ENCODE measurements at places on chromosomes 7 and 10.

- DNase-seq = no peak
These were observed 65.6 kb downstream of the WIPF3 start for GRCh38 chr7:29871787-29872398.

DNA sequence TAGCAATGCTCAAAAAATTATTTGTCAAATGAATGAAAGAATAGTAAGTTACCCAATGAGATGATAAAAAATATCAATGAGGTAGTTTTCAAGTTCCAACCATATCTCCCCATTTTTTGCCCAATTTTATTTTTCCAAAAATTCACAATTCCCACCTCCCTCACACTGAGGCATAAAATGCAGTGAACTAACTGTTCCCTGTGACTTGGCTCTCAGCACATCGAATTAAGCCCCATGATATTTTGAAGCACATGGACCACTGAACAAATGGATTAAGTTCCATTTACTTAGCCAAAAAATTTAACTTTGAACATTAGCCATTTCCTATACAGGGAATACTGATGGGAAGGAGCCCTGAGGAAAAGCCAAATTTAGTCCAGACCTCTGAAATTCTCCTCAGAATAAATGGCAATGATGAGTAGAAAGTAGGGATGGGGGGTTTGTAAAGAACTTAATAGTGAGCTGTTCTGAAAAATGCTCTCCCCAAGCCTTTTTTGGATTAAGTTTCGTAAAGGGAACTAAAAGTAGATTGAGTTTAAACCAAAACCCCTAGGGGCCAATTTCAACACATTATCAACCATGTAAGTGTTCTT lies 166.3 kb upstream of the GRM3 start:
- no peak for DNase-seq

DNA sequence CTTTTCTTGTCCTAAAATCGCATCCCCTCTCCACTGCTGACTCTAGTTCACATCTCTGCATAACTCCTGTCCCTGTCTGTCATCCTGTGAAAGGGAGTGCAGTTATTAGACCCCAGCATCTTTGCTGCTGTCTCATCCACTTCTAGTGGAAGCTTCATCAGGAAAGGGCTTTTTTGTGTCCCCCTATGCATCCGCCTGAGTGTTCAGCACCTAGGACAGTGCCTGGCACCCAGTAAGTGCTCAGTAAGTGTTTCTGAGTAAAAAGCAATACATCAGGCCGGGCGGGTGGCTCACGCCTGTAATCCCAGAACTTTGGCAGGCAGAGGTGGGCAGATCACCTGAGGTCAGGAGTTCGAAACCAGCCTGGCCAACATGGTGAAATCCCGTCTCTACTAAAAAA lies 211.8 kb upstream of the FOXK1 start:
- DNase-seq = no peak

DNA sequence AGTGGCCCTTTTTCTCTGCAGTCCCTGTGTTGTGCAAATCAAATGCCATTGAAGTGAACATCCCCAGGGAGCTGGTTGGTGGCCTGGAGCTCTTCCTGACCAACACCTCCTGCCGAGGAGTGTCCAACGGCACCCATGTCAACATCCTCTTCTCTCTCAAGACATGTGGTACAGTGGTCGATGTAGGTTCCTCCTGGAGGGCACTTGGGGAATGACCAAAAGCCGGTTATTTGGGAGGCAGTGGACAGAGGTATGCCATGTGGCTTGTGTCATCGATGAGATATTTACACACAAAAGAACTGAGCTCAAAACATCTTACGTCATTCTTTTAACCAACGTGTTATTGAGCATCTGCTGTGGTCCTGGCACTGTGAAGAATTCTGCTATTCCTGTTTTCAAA lies 19.7 kb downstream of the OIT3 start:
- DNase-seq = no peak

- no peak for DNase-seq
These were observed 162.9 kb downstream of the SH3PXD2A start for GRCh38 chr10:103692436-103692951.

DNA sequence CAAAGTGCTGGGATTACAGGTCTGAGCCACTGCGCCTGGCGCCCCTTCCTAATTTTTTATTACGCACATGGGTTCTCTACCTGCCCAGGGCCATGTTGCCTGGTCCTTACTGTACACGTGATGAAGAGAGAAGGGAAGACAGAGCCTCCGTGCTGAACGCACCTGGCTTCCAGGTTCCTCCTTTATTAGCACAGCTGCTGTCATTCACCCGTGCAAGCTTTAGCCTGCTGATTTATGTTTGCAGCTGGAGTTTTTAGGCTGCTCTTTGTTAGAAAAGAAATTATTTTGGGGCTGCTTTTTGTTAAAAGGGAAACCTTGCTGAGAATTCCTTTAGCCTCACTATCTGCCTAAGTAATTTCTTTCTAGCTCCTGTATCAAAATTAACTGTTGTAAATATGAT lies 417.0 kb downstream of the CALN1 start:
- no peak for DNase-seq

- no peak for DNase-seq
These were observed 42.2 kb downstream of the XPNPEP1 start for GRCh38 chr10:109880886-109881768.

GRCh38 chr10:6229746-6230145 lies 27.0 kb downstream of the PFKFB3 start:
- DNase-seq = no peak

- no peak for DNase-seq
These were observed 1049.9 kb downstream of the REEP3 start for GRCh38 chr10:64571056-64571455.

- no peak for DNase-seq
These were observed 234.6 kb upstream of the CXCL12 start for GRCh38 chr10:44619521-44619920.
